ENCODE measurements at places on chromosomes 5 and 9.

DNA sequence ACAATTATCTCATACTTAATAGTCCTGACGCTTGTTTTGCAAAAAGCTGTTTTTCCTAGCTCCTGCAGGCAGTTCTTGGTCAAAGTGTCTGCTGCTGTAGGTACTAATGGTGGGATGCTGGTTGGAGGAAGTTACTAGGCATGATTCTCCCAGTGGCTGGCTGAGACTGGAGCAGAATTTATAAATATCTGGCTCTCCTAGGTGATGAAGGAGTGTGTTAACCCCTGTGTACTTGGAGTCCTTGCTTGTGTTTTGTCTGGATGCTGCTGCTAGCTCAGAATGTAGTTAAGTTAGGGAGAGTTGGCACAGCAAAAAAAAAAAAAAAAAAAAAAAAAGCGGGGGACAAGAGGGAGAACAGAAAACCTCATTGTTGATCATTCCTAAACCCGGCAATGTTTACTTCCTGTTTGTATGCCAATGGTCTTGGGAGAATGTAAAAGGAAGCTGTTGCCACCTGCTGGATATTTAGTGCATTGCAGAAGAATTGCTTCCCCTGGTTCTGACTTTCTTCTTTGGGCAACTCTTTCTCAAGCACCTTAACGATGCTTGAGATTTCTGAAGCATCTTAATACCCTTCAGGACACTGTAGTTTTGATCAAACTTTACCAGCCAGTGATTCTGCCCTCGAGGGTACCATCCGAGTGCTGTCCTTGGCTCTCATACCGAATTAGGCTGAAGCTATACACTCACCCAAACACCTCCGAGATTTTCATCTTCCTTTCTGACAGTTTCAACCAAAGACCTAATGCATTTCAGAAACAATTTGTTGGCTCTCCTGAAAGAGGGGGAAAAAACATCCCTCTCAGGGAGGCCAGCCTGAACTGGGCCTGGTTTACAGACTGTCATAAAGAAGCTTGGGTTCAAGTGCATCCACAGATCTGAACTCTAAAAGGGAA is 71.7 kb upstream of the WWC1 start:
- ATAC-seq: peak; percentile 66

GRCh38 chr9:92180002-92180400 is 64.8 kb upstream of the SPTLC1 start:
- ATAC-seq: no peak

GRCh38 chr9:27572918-27573633 is at the start of gene C9orf72:
TSS of gene C9orf72 (minus strand) at chr9:27573481. CDS start at chr9:27567120, 6,361 bp downstream.
- peak; percentile 73 for ATAC-seq

DNA sequence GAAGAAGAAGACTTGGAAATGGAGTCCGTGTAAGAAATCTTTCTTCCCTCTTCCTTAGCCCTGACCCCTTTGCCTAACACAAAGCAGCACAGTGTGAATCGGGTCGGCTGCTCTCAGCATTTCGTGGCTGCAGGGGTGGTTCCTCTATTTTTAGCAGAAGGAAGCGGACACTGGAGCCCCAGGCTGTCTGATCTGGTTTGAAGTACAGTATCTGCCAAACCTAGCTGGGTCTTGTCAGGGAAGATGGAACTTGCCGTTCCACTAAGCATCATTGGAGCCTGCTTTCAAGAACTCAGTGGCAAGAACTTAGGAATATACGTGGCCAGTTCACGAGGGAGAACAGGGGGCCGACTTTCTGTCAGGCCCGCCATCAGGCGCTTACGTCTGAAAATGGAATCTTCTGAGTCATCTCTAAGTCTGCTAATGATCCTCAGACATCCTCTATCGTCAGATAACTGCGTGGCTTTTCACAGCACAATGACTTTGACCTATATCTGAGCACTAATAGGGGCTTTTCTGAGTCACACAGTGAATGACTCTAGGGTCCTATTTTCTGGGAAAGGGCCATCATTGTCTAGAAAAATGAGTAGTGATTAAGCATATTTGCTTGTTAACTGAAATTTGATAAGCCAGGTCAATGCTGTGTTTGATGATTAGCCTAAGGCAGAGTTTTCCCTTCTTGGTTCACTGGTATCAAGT is 43.3 kb upstream of the NCS1 start:
- peak; percentile 82 for ATAC-seq

GRCh38 chr9:135139366-135139959 is 52.0 kb downstream of the OLFM1 start:
- ATAC-seq: peak; percentile 28

DNA sequence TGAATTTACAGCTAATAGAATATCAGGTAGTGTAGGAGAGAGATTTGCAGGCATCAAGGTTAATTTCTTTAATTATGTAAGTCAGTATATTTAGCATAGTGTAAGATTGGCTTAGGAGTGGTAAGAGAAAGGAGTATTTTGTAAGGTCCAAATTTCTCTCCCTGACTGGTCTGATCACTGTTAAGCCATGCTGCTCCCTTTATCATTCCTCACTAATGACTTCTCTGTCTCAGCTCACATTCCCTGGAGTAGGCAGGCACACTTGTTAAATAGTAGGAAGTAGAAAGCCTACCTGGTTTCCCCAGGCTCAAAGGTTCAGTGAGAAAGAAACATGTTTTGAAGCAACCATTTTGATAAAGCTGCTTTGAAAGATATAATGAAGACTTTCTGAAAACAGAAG is 90.7 kb downstream of the SMIM15 start:
- ATAC-seq: no peak

GRCh38 chr5:68261569-68262065 is 46.1 kb downstream of the PIK3R1 start:
- ATAC-seq: no peak

DNA sequence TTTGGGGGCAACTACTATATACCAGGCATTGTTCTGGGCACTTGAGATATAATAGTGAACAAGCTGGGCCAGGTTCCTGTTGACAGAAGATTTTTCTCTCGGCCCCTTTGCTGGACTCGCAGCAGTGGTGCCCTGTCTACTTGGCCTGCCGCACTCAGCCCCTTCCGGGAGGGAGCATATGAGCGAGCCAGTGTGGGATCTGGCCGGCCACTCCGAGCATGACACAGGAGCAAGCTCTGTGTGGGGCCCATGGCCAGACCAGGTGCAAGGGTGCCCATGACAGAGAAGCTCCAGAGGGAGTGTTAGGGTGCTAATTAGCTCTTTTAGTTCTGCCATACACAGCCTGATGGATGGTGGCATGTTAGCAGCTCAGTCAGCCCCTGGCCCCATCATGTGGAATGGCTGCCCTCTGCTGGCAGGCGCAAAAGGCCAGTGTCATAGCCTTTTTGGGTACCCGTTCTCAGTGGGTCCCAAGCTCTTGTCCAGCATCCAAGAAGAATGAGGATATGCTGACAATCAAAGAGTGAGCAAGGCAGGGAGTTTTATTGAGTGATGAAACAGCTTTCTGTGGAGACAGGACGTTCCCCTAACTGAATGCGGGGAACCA is 9.3 kb upstream of the KIF4B start:
- ATAC-seq: peak; percentile 38

DNA sequence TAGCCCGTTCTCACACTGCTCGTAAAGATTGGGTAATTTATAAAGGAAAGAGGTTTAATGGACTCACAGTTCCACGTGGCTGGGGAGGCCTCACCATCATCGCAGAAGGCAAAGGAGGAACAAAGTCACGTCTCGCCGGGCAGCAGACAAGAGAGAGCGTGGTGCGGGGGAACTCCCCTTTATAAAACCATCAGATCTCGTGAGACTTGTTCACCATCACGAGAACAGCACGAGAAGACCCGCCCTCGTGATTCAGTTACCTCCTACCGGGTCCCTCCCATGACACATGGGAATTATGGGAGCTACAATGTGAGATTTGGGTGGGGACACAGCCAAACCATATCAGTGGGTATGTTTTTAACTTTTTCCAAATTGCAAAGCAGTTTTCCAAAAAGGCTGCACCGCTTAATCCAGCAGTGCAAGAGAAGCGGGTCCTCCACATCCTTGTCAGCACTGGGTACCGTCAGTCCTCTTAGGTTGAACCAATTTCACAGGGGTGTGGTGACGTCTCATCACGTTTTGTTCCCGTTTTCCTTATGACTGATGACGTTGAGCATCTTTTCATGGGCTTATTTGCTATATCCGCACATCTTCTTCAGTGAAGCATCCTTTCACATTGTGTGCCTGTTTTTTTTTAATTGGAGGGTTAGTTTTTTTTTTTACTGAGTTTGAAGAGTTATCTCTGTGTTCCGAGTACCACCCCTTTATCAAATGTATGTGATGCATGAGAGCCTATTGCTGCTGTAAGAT is 8.0 kb upstream of the FCN2 start:
- ATAC-seq: no peak

- ATAC-seq: no peak
Observed at GRCh38 chr5:146851133-146851532, 27.4 kb downstream of the PPP2R2B start.

GRCh38 chr5:12330381-12330780 is 426.1 kb upstream of the CTNND2 start:
- ATAC-seq: no peak

- no peak for ATAC-seq
Observed at GRCh38 chr5:147464211-147464610, 45.7 kb downstream of the DPYSL3 start.

DNA sequence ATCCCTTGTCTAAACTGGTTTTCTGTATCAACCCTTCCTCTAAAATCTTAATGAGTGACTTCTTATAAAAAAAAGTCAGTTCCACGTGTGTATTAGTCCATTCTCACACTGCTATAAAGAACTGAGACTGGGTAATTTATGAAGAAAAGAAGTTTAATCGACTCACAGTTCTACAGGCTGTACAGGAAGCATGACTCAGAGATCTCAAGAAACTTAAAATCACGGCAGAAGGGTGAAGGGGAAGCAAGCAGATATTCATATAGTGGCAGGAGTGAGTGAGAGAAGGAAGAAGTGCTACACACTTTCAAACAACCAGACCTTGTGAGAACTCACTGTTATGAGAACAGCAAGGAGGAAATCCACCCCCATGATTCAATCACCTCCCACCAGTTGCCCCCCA is 307.8 kb upstream of the ARRDC3 start:
- no peak for ATAC-seq

DNA sequence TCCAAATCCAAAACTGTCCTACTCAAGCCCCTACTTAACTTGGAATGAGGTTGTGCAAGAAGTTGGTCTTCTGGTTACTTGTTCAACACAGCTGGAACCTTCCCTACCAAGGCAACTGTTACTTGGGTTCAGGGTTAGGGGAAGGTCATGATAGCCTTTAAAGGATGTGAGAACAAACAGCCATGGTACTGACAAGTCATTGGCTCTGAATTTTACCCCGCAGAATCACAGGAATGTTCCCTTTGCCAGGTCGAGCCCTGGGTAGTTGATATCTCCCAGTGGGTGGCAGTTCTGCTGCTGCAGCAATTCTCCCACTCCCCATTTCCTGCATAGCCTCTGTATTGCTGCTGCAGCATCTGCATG is 396.1 kb upstream of the MPDZ start:
- ATAC-seq: no peak

- no peak for ATAC-seq
Observed at GRCh38 chr5:44862808-44863207, 54.1 kb downstream of the MRPS30 start.

DNA sequence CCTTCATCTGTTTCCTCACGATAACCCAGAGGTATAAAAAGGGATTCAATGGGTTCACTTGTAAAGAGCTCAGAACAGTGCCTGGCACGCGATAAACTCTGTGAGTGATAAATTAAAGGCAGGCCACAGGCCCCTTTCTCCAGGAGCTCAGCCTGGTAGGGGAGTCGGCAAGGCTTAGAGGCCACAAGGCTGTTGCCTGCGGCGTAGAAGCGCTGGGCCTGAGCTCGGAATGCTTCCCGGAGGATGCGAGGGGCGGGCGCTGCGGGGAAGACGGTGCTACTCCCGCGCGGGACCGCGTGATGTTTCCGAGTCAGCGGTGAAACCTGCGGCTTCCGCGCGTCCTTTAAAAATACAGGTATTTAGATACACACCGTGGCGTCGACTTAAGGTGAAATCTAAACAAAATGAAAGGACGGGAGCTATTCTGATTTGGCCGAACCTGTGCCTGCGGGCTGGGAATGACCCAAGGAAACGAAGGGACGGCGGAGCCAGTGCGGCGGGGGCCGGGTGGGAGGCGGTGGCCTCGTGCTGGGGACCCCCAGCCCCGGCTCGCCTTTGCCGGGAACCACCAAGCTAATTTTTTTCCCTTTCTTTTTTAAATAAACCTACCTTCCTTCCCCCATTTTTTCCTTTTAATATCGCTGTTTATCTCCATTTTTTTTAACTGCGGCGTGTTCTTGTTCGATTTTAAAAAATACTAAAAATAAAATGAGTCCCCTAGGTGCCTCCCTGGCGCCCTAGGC is 6.2 kb downstream of the NKX2-5 start:
- no peak for ATAC-seq

DNA sequence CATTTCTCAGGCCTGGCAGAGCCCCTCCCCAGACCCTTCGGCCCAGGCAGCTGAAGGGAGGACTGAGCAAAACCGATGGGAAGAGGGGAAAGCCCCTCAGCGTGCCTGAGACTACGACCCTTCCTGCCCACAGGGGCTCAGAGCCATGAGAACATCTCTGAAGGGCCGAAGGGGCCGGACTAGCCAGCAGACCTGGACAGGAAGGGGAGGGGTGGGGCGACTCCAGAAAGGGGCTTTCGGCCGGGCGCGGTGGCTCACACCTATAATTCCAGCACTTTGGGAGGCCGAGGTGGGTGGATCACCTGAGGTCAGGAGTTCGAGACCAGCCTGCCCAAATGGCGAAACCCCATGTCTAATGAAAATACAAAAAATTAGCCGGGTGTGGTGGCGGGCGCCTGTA is 85.8 kb upstream of the PHYKPL start:
- ATAC-seq: no peak

DNA sequence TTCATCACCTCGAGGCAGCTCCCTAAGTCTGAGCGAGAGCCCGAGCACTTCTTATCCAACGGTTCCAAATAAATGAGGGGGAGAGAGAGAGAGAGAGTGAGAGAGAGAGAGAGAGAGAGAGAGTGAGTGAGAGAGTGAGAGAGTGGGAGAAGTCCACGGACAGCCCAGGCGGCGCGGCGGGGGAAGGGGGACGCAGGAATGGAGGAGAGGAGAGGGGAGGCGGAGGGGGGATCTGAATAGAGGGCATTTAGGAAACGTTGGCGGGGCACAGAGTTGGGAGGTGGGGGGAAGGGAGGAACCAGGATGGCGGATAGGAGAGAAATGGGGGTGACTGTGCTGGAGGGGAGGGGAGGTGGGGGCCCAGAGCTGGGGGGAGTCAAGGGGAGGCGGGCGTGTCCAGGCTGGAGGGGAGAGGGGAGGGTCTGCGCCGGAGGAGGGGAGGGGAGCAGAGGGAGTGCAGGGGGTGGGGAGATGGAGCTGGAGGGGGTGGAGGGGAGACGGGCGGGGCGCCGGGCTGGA is 398 bp upstream of the BASP1 start:
- ATAC-seq: no peak

GRCh38 chr9:6543204-6543603 is 102.3 kb downstream of the GLDC start:
- ATAC-seq: no peak
